ENCODE measurements at places on chromosomes 2 and 18. TPM values are rescaled to one million over a fixed set of nuclear protein-coding genes. Genes with fewer than 3 reads are reported as not detected.
A peak's percentile ranks its signal among the peaks of the same experiment; 100 is the strongest.

- no peaks in the 10 kb centered on the region for H3K27me3 ChIP-seq
- H3K4me3 ChIP-seq = no peak overlapping the region
- peaks cover 21% of the 10 kb centered on the region for H3K4me1 ChIP-seq
- H3K27ac ChIP-seq = peak overlapping the region; percentile 32
- H3K36me3 ChIP-seq = no peaks in the 10 kb centered on the region
Observed at GRCh38 chr18:12645254-12645653, 12.7 kb downstream of the SPIRE1 start.

Gene FBXO41
- total RNA-seq = 6.3 TPM

Gene ZEB2
- 16.3 TPM for total RNA-seq

Gene TGFA
- total RNA-seq = 38.0 TPM

Gene ARMC9
- total RNA-seq = 10.1 TPM

DNA sequence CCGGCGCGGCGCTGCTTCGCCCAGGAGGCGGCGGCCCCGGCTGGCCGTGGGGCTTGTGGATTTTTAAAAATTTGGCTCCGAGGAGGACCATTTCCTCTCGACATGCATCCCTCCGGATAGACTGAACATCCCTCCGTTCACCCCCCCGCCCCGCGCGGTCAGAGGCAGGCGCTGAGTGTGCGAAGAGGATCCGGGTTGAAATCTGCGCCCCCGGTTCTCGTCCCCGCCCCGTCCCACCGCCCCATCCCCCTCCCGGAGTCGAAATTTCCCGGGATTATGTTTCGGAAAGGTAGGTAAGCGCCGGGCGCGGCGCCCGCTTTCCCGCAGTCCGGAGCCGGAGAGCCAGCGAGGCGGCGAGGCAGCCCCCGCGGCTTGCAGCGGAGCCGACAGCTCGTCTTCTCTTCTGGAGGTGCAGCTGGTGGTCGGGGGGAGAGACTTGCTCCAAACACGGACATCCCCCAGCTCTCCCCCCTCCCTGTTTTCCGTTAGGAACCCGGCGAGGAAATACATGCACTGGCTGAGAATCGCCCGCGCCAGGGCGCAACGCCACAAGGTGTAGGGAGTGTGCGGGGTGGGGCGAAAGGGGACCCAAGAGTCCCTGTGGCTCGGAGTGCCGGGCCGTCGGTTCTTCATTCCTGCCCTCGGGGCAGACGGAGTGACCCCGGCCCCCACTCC is at the start of gene PRKCE:
Gene PRKCE (plus strand): TSS at position 261 of the 675 bp plus-strand sequence.
- peak; percentile 84 for DNase-seq
- peak within 1 kb of the TSS; percentile 94 for H3K4me3 ChIP-seq
- H3K27me3 ChIP-seq = no peaks in the 10 kb centered on the region
- H3K36me3 ChIP-seq = no peaks in the 10 kb centered on the region

DNA sequence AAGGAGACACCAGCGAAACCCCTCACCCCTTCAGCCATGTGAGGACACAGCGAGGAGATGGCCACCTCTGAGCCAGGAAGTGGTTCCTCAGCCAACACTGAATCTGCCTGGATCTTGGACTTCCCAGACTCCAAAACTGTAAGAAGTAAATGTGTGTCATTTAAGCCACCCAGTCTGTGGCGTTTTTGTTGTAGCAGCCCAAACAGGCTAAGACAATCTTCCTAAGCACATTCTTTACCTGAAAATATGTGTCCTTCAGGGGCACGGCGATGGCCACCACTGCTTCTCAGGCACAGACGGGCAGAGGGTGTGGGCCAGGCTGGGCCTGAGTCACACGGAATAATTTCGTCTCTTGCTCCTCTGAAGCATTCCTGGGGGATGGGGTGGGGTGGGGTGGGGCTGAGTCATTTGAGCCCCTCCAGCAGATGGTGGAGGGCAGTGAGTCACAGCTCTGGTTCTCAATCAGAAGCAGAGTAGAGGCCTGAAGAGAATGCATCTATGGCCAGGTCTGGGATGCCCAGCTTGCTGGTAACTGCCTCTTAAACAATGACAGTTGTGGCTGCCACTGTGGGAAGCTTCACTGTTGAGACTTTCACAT is 142.4 kb downstream of the CAPN13 start:
- no peak overlapping the region for H3K4me3 ChIP-seq
- no peak for DNase-seq
- peak overlapping the region; percentile 64 for H3K27ac ChIP-seq
- H3K4me1 ChIP-seq = peaks cover 3% of the 10 kb centered on the region

Gene LYPD6
- 1.9 TPM for total RNA-seq

GRCh38 chr2:64219149-64219548 is 74.9 kb upstream of the PELI1 start:
- H3K36me3 ChIP-seq = no peaks in the 10 kb centered on the region
- no peaks in the 10 kb centered on the region for H3K27me3 ChIP-seq
- H3K4me1 ChIP-seq = peaks cover 35% of the 10 kb centered on the region
- DNase-seq = no peak
- no peak overlapping the region for H3K27ac ChIP-seq

Gene RNU2-63P
- not detected for total RNA-seq

GRCh38 chr18:48897531-48897930 is 53.2 kb downstream of the SMAD7 start:
- DNase-seq = peak; percentile 43
- H3K36me3 ChIP-seq = no peaks in the 10 kb centered on the region
- H3K27ac ChIP-seq = no peak overlapping the region
- H3K4me1 ChIP-seq = peaks cover 25% of the 10 kb centered on the region
- no peak overlapping the region for H3K4me3 ChIP-seq
- no peaks in the 10 kb centered on the region for H3K27me3 ChIP-seq

- no peaks in the 10 kb centered on the region for H3K36me3 ChIP-seq
- no peak for DNase-seq
- no peak overlapping the region for H3K27ac ChIP-seq
Observed at GRCh38 chr18:1062588-1062987, 157.9 kb downstream of the ADCYAP1 start.

DNA sequence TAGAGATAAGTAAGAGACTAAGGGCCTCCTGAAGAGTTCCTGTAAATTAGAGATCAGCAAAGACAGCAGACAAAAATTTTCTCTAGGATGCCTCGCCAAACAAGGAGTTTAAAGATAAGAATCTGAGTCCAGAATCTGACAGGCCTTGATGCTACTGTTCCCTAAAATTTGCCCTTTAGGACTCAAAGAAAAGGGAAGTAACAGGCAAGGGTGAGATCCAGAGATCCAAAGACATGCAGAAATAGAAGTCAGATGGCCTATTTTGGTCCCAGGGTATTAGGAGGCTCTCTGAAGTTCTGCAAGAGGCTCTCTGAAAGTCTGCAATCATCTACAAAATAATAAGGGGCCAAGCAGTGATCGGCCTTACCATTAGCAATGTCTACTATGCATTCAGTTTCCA is 33.0 kb downstream of the GALNT5 start:
- H3K27ac ChIP-seq = no peak overlapping the region
- H3K4me1 ChIP-seq = no peaks in the 10 kb centered on the region
- H3K4me3 ChIP-seq = no peak overlapping the region
- H3K36me3 ChIP-seq = no peaks in the 10 kb centered on the region
- DNase-seq = no peak

GRCh38 chr2:20108655-20109396 is 57.4 kb upstream of the LAPTM4A start:
- no peak for DNase-seq
- peaks cover 16% of the 10 kb centered on the region for H3K27me3 ChIP-seq
- H3K4me3 ChIP-seq = no peak overlapping the region
- H3K27ac ChIP-seq = no peak overlapping the region
- H3K36me3 ChIP-seq = no peaks in the 10 kb centered on the region

DNA sequence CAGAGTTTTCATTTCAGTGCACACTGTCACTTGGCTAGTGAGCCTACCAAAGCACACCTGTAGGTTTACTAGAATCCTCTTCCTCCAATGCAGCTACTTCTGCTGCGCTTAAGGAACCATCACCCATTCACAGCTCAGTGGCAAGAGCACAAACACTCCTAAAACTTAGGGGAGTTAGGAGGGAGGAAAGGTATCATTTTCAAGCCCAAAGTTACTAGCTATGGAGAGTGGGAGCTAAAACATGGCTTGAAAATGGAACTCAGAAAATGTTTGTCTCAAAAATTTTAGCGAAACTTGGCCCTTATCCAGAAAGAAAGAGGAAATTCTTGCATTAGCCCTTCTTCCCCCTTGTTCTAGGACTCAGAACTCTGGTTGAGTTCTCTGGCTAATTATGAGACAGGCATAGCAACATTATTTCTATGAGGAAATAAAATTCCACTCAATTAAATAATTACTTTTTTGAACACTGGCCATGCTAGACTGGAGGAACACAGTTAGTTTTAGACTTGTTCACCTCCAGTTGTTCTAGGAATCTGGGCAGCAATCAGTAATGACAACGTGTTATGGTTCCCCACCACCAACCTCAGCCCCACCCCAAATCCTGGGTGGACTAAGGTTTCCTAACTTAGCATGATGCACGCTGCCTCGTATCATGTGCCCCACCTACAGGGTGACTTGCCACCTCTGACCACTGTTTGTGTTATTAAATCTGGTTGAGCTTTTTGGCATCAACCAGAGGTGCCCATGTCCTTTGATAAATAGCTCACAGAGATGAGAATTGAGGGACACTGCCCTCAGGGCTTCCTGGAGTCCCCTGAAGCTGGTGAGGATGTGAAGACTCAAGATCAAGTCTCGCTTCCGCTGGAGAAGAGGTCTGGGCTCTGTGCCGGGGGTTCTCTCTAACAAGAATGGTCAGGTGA is 32.8 kb downstream of the LPIN2 start:
- peak overlapping the region; percentile 81 for H3K27ac ChIP-seq
- H3K4me3 ChIP-seq = no peak overlapping the region
- no peaks in the 10 kb centered on the region for H3K36me3 ChIP-seq
- peaks cover 52% of the 10 kb centered on the region for H3K4me1 ChIP-seq

Gene ARL4C
- 54.7 TPM for total RNA-seq

DNA sequence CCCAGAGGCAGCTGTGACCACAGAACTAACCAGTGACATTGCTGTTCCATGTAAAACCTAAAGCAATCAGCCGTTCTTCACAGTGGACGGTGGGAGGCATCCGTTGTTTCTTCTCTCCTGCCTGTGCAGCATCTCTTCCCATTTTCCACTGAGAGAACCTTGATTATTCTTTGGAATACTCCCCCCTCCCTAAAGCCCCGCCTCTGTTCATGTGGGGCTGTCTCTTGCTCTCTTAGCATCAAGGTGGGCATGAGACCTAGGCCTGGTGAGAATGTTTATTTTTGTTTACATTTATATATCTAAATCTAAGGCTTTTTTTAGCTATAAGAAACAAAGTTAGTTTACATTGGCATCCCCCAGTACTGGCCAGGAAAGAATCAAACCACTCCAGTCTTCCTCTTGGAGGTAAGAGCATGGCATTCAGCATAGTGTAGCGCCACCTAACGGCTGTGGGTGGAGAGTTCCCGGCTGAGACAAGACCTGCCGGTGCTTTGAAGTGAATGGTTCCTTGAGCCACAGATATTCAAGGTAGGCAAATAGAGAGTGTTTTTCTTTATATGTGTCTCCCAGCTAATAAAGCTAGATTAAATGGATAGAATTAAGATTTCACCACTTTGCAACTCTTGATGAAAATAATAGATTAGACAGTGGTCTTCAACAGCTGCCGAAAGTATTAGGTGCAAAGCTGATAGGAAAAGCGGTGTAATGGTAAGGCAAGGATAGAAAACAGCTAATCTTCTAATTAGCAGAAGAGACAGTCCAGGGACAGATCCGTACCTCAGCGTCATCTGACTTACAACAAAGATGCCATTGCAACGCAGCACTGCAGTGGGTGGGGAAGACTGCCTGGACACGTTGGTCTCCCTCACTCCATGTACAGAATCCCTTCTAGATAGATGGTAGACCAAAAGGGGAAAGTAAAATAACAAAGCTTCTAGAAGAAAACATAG is 219.6 kb upstream of the RAB12 start:
- no peak for DNase-seq
- H3K4me3 ChIP-seq = no peak overlapping the region
- no peaks in the 10 kb centered on the region for H3K4me1 ChIP-seq
- H3K27ac ChIP-seq = no peak overlapping the region
- H3K36me3 ChIP-seq = peaks cover 8% of the 10 kb centered on the region
- H3K27me3 ChIP-seq = no peaks in the 10 kb centered on the region

Gene DIPK1C
- 4.1 TPM for total RNA-seq

Gene VWC2L
- not detected for total RNA-seq
